ENCODE measurements at places on chromosomes 2 and 18.
A peak's percentile ranks its signal among the peaks of the same experiment; 100 is the strongest.

DNA sequence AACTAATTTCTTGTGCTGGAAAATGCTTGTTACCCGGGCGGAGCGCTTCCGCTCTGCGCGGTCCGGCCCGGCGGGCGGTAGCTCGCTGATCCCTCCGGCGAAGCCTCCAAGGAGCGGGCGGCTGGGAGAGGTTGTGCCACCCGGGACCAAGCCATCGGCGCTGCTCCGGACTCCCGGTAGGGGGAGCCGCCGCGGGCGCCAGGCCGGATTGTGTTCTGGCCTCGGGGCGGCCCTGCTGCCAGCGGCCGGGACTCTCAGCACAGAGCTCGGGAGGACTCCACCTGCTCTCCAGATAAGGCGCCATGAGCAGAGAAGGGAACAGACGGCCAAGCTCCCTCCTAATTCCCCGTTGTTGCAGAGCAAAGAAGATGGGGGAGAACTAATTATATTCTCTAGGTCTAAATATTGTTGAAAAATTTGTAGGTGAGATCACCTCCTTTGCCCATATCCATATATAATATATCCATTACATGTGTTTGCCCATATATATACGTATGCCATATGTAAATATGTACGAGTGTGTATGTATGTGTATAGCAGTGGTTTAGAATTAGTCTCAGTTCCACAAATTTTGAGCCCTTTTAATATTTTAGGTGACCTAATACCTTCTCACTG lies 13.8 kb upstream of the SATB2 start:
- no peak for DNase-seq

GRCh38 chr18:79100944-79101343 lies 31.8 kb downstream of the ATP9B start:
- no peak for DNase-seq

GRCh38 chr2:128986867-128987268 lies 668.2 kb upstream of the HS6ST1 start:
- no peak for DNase-seq

DNA sequence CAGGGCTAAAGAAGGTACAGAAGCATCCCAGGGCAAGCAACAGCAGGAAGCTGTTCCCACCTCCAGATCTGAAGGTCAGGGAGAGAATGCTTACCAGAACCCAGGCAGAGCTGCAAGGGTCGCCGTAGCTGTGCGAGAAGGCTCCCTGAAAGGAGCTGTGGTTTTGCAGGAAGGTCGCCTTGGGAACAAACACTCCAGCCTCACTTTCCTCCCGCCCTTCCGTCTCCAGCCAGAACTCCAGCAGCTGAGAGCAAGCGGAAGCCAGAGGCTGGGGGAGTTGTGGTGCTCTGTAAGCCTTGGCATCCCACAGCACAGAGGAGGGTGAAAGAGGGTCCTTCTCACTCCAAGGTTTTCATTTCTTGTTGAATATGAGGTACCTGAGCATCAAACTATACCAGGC lies 18.3 kb upstream of the ICOS start:
- DNase-seq, result no peak

- no peak for DNase-seq
These were observed 213.3 kb downstream of the SETBP1 start for GRCh38 chr18:44893966-44894365.

GRCh38 chr2:108534584-108535356 lies 500 bp downstream of the LIMS1 start:
- DNase-seq, result peak; percentile 37

GRCh38 chr18:61883547-61883946 lies 9.3 kb downstream of the RNF152 start:
- DNase-seq, result no peak

GRCh38 chr2:28764909-28765711 lies 13.5 kb downstream of the PPP1CB start:
- no peak for DNase-seq

DNA sequence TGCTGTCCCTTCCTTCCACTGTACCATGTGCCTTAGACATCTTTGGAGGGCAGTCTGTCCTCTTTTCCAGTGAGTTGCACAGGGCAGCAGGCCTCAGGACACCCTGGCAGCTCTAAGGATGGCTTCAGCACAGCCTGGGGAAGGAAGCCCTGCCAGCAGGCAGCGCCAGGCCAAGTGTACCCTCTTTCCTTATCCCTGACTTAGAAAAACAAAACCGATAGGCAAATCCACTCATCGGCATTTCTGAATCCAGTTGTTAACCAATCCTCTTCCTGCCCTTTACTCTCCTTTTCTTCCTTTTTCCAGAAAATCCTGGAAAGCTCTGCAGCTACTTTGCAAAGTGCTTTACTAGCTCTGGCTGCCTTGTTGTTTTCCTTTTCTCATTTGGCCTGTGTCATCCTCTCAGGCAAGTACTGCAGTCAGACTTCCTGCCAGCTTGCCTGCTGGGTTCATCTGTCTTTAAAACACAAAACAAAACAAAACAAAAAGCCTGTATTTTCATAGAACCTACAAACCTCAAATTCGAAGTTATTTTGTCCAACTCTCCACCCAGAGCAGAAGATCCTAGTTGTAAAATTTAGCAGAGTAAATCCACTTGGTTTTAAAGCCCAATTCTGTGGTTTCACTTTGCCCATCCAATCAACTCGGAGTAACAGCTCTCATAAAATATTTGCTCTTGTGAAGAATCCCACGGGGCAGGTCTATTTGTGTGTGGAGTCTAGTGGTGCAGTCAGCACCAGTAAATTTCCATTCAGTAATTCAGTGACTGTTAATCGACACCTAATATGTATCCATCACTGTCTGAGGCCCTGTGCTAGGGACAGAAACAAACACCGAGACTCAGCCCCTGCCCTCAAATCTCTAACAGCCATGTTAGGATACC lies 45.2 kb downstream of the PCBP1 start:
- peak; percentile 62 for DNase-seq

- DNase-seq, result no peak
These were observed 86.0 kb downstream of the ABCA12 start for GRCh38 chr2:215052404-215052803.

- no peak for DNase-seq
These were observed 200.7 kb downstream of the MYCN start for GRCh38 chr2:16140771-16141640.

DNA sequence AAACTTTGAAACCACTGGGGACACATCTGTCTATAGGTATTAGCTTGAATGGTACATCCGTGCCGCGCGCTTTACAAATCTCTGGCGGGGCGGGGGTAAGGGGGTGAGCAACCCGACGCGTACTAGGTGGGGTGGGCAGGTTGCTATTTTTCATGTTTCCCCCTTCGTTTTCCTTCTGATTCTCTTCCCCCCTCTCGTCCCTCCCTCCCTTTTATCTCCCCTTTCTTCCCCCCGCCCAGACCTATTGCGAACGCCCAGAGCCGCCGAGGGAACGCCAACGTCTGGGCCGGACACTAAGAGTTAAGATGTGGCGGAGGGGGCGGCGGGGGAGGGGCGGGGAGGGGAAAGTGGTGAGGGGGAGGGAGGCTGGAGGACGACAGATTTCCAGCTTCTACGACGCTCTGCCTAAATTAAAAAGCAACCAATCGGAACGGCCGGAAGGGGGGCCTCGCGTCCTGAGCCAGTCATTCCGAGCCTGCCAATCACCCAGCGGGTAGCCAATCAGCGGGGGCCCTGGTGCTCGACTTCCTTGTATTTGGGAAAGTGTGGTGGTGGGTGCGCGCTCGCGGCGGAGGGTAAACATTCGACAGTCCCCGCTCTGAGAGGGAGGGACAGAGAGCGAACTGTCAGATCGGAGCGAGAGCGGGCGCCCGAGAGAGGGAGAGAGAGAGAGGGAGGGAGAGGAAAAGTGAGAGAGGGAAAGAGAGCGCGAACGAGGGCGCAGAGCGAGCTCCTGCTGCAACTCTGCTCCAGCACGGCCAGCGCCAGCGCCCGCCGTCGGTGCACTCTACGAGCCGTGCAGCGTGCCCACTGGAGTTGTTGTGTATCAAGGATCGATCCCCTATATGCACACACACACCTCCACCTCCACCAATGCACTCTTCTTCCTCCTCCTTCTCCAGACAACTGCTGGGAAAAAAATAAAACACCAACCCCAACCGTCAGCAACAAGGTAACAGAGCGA lies at the start of gene POU3F3:
Gene POU3F3, plus strand, starts transcription at position 582 of the 964 bp plus-strand sequence. CDS start 1,396 bp downstream, outside the sequence.
- peak; percentile 32 for DNase-seq

GRCh38 chr18:77144451-77145118 lies 12.0 kb upstream of the MBP start:
- DNase-seq, result no peak

DNA sequence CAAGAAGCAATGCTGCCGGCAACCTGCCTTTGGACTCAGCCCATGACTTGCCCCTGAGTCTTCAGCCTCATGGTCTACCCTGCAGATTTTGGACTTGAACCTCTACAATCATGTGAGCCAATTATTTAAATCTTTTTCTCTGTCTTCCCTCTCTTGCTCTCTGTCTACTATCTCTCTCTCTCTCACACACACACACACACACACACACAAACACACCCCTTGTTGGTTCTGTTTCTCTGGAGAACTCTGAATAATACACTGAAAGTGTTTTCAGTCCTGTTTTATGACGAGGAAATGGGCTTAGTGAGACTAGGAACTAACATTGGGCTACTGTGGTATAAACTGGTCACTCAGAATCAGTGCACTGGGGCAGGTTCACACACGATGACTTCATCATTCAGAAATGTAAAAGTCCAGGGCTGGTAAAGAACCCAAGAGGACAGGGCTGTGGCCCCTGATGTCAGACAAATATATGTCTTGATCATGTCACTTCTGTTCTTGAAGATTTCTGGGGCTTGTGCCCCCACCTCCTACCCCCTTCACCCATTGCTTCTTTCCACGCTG lies 266.1 kb upstream of the SIX2 start:
- no peak for DNase-seq

GRCh38 chr2:113218283-113219091 lies 44.7 kb downstream of the PSD4 start:
- no peak for DNase-seq

- DNase-seq, result no peak
These were observed 187.6 kb downstream of the KCNS3 start for GRCh38 chr2:18066066-18066465.

DNA sequence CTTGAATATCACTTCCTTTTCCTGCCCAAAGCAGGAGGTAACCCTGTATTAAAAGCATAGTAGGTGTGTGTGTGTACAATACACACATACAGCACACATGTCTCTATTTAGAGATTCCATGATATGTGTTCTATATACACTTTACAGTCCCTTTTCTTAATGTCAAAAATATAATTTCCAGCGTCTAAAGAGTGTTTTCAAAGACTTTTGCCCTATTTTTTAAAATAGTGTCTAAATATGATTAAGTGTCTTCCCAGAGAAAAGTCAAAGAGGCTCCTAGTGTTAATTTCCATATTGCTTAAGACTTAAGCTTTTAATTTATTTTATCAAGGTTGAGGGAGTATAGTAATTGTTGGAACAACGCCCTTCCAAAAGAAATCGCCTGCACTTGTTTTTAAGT lies 420.3 kb upstream of the POU3F3 start:
- no peak for DNase-seq

- no peak for DNase-seq
These were observed 166.4 kb upstream of the PXDN start for GRCh38 chr2:1910592-1911246.

DNA sequence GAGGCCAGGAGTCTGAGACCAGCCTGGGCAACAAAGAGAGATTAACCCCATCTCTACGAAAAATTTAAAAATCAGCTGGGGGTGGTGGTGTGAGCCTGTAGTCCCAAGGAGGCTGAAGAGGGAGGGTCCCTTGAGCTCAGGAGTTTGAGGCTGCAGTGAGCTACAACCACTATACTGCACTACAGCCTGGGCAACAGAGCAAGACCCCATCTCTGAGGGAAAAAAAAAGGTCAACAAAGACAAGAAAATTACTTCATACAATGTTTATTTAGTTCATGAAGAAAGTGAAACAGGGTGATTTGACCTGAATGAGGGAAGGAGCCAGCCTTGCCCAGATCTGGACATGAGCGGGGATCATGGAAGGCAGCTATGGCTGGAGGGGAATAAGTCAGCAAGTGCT lies 59.1 kb downstream of the TMEM163 start:
- no peak for DNase-seq

DNA sequence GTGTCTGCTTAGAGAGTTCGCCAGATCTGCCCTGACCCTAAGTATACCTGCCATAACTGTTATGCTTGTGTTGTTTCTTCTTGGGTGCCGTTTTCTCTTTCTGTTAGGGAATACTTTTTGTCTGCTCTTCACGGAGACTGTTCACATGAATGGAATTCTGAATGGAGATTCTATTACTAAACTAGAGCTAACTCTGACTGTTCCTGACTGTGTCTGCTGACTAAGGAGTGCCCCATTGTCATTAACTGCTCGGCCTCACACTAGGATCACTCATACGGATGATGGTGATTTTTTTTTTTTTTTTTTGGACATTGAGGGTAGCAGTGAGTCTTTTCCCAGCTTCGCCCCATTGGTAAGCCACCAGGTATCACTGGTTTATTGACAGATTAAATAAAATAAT lies 104.8 kb upstream of the SLC8A1 start:
- DNase-seq, result no peak

DNA sequence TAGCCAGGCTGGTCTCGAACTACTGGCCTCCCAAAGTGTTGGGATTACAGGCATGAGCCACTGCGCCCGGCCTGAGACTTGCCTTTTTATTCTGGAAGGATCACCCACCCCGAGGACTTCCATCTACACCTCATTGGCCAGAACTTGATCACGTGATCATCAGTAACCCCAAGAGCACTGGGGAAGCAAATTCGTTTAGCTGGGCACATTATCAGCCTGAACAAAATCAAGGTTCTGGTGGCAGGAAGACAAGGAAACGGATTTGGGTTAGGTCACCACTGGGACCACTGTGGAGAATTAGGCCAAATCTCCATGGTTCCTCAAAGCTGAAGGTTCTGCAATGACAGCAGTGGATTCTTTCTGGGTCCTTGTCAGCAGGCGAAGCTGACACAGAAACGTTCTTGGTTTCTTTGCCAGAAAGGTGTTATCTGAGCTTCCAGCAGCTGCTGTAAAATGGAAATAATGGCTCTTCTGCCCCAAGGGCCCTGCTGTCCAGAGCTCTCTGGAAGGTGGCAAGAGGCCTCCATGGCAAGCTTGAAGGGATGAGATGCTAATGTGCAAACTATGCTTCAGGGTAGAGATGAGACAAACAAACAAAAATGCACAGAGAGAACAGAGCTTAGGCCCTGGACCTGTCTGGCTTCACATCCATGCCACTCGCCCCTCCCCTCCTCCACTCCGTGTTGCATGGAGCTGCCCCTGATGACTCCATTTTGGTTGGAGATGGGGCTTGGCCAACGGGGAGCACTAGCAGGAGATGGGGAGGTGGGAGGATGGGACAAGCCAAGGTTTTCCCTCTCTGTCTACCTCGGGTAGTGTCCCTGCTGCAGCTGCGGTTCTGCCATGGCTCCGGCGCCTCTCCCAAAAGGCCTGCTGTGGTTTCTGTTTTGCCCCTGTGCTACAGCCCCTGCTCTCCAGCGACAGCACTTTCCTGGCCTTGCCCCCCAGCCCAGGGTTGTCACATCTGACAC lies 28.4 kb downstream of the TMEM177 start:
- no peak for DNase-seq
